Prostate gland (tissue), 2 donors: ENCODE measurements at places on chromosomes 6 and 20.
A peak's percentile ranks its signal among the peaks of the same experiment; 100 is the strongest.

DNA sequence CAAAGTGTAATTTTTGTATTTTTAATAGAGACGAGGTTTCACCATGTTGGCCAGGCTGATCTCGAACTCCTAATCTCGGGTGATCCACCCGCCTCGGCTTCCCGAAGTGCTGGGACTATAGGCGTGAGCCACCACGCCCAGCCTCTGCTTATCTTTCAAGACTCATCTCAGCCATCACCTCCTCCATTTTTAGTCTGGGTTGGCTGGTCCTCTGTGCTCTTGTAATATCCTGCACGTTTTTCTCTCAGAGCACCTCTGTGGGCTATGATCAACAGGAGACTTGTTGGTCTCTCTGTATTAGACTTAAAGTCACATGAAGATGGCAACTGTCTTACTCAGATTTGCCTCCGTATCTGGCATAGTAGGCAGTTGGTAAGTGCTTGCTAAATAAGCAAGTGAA is 7.6 kb downstream of the NOTCH4 start:
- DNase-seq: no peak

DNA sequence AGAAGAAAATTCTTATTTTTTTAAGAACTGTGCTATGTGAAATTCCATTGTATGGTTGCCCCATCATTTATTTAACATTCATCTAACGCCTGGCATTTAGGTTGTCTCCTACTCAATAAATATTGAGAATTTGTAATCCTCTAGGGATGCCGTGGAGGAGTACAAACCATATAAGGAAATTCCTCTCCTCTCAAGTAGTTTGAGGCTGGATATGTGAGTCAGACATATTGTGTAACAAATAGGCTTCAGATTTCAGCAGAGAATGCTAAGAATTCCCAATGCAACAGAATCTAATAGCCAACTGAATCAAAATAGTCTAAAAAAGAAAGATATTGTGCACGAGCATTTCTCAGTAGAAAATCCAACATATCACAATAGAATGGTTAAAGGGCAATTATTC is 174.7 kb downstream of the OTOR start:
- no peak for DNase-seq

DNA sequence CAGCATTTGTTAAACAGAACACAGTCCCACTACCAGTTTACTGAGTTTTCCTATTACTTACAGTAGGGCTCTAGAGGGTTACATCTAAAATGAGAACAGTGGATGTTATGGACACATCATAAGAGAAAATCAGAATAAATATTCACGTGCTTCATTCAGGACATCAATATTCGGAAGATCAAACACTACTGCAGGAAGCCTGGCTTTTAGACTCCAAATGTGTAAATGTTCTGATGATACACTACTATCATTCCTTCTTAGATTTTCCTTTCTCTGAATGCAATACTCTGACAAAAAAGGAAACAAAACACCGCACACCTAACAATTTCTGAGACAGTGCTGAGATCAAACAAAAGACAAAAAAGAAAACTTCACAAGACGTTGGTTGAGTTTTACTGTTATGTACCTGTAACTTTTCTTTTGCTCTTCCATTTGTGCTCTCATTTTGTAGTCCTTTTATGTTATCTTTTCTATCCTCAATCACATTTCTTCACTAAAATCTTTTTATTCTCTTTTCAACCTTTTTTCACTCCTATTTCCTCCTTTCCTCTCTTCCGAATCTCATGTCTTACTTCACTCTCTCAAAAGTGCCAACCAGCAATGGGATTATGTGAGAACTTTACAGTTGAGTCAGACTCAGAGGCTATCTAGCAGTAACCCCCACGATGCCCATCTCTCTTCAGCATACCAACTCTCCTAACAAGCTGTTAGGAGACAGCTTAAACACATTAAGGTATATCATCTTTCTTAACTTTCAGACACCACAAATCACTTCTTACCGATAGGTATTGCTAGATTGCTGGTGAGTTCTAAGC is 1.7 kb downstream of the FAM184A start:
- DNase-seq: no peak

GRCh38 chr20:5374171-5374570 is 57.4 kb upstream of the PROKR2 start:
- DNase-seq: no peak

DNA sequence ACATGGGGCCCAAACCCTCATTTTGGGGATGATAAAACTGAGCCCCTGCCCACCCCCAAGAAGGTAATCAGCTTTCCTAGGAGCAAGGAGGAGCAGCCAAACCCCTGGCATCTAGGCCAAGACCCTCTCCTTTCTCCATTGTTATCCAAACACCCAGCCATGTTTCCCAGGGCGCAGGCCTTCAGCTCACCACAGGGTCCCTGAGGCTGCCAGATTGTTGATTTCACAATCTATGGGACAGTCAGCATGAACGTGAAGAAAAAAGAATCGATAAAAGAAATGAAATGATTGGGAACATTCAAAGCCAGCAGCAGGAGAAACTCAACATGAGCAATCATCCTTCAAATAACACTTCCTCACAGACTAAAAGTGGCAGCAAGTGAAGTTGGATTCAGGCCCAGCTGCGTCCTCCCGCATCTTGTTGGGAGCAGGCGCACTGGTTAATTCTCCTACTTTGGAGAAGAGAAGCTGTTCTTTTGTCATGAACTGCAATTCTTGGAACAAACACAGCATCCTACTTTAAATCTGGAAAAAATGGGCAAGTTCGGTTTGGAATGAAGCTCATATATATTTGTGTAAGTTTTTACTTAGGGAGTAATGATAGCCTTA is 241.8 kb upstream of the PRDM1 start:
- DNase-seq: no peak

DNA sequence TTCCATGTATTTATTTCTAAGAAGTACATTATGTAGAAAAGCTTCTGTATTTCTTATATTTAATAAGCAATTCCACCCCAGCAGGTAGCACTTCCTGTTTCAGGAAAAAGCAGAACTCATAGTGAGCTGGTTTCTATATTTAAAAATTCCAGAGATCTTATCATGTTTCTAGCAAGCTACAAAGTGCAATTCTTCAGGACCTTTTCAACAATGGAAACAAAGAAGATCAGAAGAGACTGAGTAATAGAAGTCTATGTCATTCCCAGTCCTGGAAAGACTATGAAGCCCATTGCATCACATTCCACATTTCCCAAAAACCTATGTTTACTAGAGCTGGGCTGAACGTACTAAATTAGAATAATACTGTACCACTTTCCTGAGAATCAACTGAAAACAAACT is 302.6 kb upstream of the NRSN1 start:
- no peak for DNase-seq

DNA sequence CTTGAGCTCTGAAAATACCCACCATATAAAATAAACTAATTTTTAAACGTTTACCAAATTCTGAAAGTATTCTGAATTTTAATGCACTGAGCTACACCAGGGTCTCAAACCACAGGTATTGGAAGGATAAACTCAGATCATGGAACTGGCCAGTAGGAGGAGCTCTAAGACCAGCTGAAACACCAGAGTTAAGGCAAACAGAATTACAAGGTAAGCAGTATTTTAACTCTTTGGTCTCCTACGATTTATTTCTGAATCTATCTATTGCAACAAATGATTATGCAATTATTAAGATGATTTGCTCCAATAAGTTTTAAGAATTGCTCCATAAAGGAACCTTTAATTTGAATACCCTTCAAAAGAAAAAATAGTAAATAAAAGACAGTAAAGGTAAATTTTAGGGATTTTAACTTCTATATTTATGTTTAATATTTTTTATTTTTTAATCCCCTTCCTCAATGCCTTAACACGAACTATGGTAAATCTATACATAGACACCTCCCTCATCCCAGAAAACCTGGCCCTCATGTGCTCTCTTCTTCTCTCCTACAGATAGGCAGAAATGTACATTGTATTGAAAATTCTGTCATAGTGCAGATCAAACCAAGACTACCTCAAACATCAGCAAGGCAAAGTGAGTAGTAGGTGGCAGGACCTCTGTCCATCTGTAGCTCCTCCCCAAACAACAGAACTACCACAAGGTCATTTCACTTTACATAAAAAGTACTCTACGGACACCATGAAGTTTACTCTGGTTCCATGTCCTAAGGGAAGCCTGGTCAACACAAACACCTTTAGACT is 58.4 kb downstream of the SMLR1 start:
- peak; percentile 77 for DNase-seq

- DNase-seq: no peak
Observed at GRCh38 chr20:32490942-32491763, 94.0 kb downstream of the NOL4L start.

DNA sequence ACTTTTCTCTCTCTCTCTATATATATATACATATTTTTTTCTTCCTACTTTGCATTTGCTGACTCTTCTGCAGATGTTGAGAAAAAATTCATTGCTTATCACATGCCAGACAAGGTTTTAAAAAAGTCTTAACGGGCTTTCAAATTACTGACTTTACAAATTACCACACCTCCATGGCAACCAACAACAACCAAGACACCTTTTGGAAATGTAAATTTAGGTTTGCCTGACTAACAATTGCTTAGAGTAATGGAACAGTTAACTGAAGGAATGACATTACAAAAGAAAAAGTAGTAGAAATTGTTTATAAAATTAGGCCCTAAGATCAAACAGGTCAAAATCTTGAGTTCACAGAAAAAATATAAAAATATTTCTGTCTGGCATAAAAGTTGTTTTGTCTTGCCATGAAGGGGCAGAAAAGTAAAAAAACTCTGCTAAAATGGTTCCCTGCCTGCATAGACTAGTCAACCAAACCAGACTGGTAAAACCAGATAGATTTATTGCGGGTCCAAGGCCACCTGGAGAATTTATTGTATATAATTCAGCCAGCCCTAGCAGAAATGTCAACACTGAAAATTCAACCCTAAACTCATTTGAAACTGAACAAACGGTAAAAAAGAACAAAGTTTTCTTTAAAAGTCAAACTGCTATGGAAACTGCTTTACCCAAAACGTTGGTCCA is 92.8 kb upstream of the FRMD1 start:
- peak; percentile 48 for DNase-seq

- DNase-seq: no peak
Observed at GRCh38 chr6:6565488-6565887, 23.0 kb upstream of the LY86 start.

DNA sequence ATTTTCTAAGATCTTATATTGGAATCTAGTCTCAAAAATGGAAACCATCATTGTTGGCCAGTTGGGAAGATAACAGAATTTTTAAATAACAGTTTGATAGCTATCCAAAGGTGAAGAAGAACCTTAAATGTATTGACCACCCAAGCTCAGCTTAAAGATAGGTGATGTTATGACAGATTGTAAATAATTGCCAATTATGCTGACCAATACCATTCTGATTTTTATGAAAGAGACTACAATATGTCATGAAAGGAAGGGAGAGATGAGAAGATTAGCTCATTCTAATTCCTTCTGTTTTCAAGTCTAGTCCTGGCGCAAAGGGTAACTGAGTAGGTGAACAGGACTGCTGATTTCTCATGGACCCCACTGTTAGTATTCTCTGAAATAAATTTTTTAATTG is 5.7 kb upstream of the TAB2 start:
- DNase-seq: no peak

- DNase-seq: no peak
Observed at GRCh38 chr20:50805349-50805684, 10.5 kb downstream of the BCAS4 start.

GRCh38 chr6:54194067-54194466 is 82.8 kb downstream of the MLIP start:
- no peak for DNase-seq

GRCh38 chr6:159168536-159169192 is 536 bp upstream of the FNDC1 start:
- no peak for DNase-seq

DNA sequence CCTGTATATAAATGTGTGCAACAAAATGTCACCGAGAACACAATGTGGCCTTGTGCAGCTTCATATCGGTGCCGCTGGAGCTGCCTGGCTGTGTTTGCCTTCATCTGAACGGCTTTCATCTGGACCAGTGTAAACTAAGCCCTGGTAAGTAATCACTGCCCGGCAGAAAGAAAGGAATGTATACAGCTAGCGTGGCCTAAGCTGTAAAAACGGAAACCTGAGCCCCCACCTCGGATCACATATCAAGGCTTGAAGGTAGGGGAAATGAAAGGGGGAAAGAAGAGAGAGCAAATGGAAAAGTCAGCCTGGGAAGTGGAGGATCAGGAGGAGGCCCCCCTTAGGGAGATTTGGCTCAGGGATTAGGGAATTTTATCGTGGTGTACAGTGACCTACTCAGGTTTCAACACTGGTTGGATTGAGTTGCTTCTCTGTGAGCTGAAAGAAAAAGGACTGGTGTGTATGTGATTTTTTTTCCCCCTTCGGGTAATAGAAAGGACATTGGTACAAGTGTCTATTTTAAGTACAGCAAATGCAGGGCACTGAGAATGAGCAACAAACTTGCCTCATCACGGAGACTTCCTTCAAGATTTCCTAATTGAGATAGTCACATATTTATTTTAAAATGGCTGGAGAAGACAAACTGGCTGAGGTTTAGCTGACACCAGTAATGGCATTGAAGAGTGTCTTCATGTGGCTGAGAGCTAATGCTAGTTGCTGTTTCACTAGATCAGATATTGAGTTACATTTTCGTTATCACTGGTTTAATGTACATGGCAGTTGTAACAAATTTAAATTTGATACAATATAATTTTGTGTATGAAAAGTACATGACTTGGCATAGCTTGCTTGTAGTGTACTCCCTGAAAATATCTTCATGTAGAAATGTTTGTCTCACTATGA is 3.5 kb downstream of the SOBP start:
- DNase-seq: peak; percentile 16

DNA sequence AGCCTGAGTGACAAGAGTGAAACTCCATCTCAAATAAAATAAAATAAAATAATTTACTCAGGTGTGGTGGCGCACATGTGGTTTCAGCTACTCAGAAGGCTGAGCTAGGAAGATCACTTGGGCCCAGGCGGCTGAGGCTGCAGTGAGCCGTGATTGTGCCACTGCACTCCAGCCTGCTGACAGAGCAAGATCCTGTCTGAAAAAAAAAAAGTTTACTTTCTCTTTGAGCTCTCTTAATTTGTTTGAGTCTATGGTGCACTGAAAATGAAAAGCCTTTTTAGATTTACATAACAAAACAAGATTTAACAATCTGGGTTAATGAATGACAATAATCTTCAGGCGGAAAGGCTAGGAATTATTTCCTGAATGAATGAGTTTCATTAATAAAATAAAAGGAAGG is 23.3 kb upstream of the NHSL1 start:
- DNase-seq: no peak

- DNase-seq: no peak
Observed at GRCh38 chr20:60056407-60057122, 98.3 kb downstream of the CDH26 start.
